ENCODE measurements at places on chromosomes 2 and 18. TPM values are rescaled to one million over a fixed set of nuclear protein-coding genes. Genes with fewer than 3 reads are reported as not detected.

Gene NDC80
- 51.7 TPM for total RNA-seq

Gene IL18R1
- total RNA-seq: not detected

Gene TMEM200C
- total RNA-seq: 0.05 TPM

Gene REG1B
- not detected for total RNA-seq

Gene CSRNP3
- total RNA-seq: 1.2 TPM

Gene SH2D6
- 0.88 TPM for total RNA-seq

Gene ARMC9
- 3.3 TPM for total RNA-seq

DNA sequence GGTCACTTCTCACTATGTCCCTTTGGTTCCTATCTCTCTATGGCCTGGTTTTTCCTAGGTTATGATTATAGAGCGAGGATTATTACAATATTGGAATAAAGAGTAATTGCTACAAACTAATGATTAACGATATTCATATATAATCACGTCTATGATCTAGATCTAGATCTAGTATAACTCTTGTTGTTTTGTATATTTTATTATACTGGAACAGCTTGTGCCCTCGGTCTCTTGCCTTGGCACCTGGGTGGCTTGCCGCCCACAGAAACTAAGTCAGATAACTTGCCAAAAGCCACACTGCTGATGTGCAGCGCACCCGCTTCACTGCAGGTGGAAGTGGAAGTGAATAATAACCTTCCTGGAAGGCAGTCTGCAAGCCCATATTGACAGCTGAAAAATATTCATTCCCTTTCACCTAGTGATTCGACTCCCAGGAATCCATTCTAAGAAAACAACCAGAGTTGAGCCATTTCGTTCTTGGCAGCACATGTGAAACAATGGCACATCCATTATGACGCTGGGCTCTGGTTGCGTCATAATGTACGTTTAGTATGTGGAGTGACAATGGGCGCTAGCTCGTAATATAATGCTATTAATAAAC is 725 bp upstream of the ANKRD53 start:
- no peak for DNase-seq
- peaks cover 10% of the 10 kb centered on the region for H3K4me1 ChIP-seq
- no peak overlapping the region for H3K4me3 ChIP-seq
- H3K27ac ChIP-seq: no peak overlapping the region

DNA sequence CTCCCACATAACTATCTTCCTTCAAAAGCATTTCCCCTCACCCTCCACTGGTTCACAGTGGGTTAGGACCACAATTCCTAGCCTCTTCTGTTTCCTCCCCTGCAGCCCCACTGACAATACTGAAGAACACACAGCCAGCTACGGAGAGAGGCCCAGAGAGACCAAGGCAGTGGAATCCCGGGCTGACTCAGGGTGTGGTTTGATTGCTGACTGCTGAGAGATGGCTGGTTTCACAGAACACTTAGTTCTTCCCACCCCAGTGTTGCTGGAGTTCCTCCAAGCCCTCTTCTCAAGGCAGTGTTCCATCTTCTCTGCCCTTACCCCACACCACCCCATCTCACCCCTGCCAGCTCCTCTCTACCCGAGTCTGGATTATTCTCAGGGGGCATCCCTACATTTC is 43.3 kb upstream of the ZFP36L2 start:
- no peak for DNase-seq
- 0 out of 2 replicates have a peak, but pooled peaks cover 2% of the 10 kb centered on the region for H3K36me3 ChIP-seq
- no peak overlapping the region for H3K27ac ChIP-seq
- H3K4me1 ChIP-seq: no peaks in the 10 kb centered on the region
- H3K4me3 ChIP-seq: no peak overlapping the region

GRCh38 chr2:200695191-200695590 is 109.4 kb downstream of the AOX1 start:
- no peak overlapping the region for H3K4me3 ChIP-seq
- H3K36me3 ChIP-seq: no peaks in the 10 kb centered on the region
- no peak for DNase-seq
- H3K4me1 ChIP-seq: peaks cover 15% of the 10 kb centered on the region
- no peak overlapping the region for H3K27ac ChIP-seq
- H3K27me3 ChIP-seq: no peaks in the 10 kb centered on the region

GRCh38 chr2:46803911-46804670 is 111.5 kb downstream of the MCFD2 start:
- no peak overlapping the region for H3K27ac ChIP-seq
- no peaks in the 10 kb centered on the region for H3K27me3 ChIP-seq
- no peak overlapping the region for H3K4me3 ChIP-seq
- no peaks in the 10 kb centered on the region for H3K36me3 ChIP-seq

GRCh38 chr2:203971251-203971650 is 34.7 kb downstream of the ICOS start:
- no peaks in the 10 kb centered on the region for H3K36me3 ChIP-seq
- no peaks in the 10 kb centered on the region for H3K4me1 ChIP-seq
- DNase-seq: no peak
- no peaks in the 10 kb centered on the region for H3K27me3 ChIP-seq
- no peak overlapping the region for H3K27ac ChIP-seq

DNA sequence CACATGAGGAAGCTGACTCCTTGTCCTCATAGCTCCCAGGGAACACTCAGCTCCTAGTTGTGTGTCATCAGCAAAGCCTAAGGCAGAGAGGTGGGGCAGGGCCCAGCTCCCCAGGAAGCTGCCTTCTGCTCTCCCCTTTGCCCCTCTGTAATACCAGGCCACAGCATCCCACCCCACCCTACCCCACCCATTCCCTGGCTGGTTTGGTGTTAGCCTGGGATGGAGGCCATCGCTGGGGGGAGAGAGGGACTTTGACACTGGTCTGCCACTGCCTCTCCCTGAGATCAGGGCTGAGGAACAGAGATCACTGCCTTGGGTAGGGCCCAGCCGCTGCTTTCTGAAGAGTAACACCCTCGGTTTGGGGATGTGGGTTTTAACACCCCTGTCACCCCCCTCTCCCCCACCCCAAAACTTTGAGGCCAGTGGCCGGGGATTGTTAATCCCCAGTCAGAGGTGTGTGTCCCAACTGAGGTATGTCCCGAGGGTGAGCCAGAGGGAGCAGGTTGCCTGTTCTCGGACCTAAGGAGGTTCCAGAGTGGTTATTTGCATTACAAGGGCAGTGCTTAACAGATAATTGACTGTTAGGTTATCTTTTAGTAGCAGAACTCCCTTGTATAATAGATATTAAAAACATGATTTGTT is 41.4 kb downstream of the TET3 start:
- no peak overlapping the region for H3K27ac ChIP-seq
- no peak for DNase-seq
- no peaks in the 10 kb centered on the region for H3K27me3 ChIP-seq
- H3K36me3 ChIP-seq: no peaks in the 10 kb centered on the region
- no peak overlapping the region for H3K4me3 ChIP-seq

DNA sequence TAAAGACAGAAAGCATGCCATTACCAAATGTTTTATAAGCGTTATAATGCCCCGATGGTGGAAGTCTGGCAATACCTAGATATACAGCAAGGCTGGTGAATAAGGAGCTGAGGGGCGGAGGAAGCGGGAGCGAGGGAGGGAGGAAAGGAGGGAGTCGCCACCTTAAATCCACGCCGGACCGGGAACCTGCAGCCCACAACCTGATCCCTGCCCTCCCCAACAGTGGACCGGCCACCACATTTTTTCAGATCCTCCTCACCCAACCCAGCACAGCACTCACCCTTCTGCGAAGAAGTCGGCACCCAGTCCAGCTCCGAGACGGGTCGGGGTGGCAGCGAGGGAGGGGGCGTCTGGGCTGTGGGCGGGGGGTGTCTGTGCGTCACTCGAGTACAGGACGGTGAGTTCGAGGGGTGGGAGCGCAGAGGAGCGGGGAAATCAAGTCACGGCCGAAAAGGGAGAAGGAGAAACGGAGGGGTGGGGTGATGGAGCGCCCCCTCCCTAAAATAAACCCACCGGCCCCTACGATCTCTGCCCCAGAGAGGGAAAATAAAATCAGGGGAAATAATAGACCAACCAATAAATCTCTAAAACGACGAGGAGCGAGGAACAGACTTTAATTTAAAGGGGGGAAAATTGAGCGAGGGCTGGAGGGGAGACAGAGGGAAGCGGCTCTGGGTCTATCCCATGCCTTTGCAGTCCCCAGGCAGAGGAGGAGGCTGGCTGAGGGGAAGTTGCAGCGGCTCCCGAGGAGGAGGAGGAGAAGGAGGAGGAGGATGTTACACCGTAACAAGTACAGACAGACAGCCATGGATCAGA is 96.5 kb upstream of the SERTAD2 start:
- peaks cover 22% of the 10 kb centered on the region for H3K4me1 ChIP-seq
- DNase-seq: peak; percentile 53
- H3K27ac ChIP-seq: peak overlapping the region; percentile 93
- H3K4me3 ChIP-seq: peak overlapping the region; percentile 73
- no peaks in the 10 kb centered on the region for H3K36me3 ChIP-seq
- H3K27me3 ChIP-seq: no peaks in the 10 kb centered on the region

GRCh38 chr2:25373269-25373981 is 31.7 kb upstream of the DNMT3A start:
- peaks cover 30% of the 10 kb centered on the region for H3K4me1 ChIP-seq
- no peaks in the 10 kb centered on the region for H3K36me3 ChIP-seq
- DNase-seq: no peak
- H3K27me3 ChIP-seq: no peaks in the 10 kb centered on the region
- H3K27ac ChIP-seq: peak overlapping the region; percentile 56
- no peak overlapping the region for H3K4me3 ChIP-seq

DNA sequence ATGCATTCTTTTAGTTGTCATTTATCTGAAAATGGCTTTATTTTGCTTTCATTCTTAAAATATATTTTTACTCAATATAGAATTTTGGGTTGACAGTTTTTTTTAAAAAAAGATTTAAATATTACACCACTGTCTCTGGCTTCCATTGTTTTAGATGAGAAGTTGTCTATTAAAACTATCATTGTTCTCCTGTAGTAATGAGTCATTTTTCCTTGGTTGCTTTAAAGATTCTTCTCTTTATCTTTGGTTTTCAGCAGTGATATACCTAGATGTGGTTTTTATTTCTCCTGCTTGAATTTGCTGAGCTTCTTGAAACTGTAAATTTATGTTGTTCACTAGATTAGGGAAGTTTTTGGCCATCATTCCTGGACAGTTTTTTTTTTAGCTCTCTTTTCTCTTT is 26.7 kb upstream of the DLX2 start:
- no peaks in the 10 kb centered on the region for H3K36me3 ChIP-seq
- H3K4me3 ChIP-seq: no peak overlapping the region
- no peak overlapping the region for H3K27ac ChIP-seq
- no peak for DNase-seq

GRCh38 chr18:59272891-59273758 is at the start of gene RAX:
Gene RAX, minus strand, starts transcription at chr18:59273454. Its CDS starts 248 bp downstream, at chr18:59273206.
- DNase-seq: no peak
- no peaks in the 10 kb centered on the region for H3K36me3 ChIP-seq
- no peaks in the 10 kb centered on the region for H3K4me1 ChIP-seq
- H3K27me3 ChIP-seq: no peaks in the 10 kb centered on the region

- H3K27ac ChIP-seq: no peak overlapping the region
- no peak for DNase-seq
- H3K27me3 ChIP-seq: no peaks in the 10 kb centered on the region
- H3K4me3 ChIP-seq: no peak overlapping the region
- H3K4me1 ChIP-seq: peaks cover 17% of the 10 kb centered on the region
- no peaks in the 10 kb centered on the region for H3K36me3 ChIP-seq
Observed at GRCh38 chr2:30366199-30366691, 80.8 kb upstream of the LCLAT1 start.
